ENCODE measurements at places on chromosomes 5 and 9.

- DNase-seq: no peak
Observed at GRCh38 chr5:44486591-44486990, 97.4 kb upstream of the FGF10 start.

GRCh38 chr5:135667204-135667603 is 88.4 kb upstream of the CXCL14 start:
- no peak for DNase-seq

DNA sequence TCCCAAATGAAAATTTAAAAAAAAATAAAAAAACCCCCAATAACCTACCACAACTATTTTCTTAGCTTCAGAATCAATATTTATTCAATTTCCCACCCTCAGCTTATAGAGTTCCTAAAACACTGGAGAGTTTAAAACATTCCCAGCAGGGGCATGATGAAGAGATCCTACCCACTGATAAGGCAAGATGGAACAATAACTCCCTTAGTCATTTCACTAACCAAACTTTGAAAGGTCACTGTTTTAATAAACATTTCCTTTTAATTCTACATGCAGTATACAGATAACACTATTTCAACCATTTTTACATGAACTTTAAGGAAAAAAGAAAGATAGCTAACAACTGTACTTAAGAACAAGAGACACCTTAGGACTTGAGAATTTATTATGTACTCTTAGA is 34.9 kb upstream of the ACOT12 start:
- DNase-seq: no peak

DNA sequence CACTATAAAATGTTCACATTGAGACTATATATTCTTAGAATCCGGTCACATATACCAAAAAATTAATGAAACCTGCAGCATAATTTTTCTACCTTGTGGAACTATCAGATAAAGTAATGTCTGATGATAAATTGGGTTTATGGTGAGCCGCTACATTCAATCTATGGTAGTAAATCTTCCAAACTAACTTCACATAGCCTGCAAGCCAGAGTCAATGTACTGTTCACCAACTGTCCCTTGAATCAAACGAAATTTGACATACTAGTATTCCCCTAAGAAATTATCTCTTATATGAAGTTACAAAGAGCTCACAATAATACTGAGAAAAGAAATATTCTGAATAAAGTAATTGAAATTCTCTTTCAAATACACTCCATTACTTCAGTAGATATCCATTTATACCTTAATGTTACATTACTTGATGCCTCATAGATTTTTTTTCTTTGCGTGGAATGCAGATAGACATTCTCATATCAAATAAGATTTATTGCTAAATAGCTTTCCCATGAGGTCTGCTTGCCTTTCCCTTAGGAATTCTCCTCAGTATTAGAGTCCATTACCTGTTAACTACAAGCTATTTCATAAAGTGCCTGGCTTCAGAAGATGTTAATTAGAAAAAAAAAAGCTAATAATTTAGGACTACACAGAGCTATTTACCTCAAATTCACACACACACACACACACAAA is 169.5 kb downstream of the PTPRD start:
- no peak for DNase-seq

DNA sequence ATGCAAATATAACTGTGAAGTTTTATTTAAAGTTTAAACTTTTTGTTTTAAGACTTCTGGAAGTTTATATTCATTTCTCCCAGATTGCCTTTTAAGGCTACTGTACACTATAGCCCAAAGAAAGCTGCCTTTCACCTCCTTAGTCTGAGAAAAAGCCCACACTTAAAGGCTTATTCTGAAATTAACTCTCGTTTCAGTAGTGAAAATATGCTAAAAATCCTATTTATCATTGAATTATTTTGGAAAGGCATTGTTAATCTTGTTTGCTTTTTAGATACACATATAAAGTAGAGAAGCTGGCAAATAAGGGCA is 3.3 kb upstream of the PURA start:
- no peak for DNase-seq

- DNase-seq: no peak
Observed at GRCh38 chr5:159208514-159209437, 577 bp downstream of the RNF145 start.

DNA sequence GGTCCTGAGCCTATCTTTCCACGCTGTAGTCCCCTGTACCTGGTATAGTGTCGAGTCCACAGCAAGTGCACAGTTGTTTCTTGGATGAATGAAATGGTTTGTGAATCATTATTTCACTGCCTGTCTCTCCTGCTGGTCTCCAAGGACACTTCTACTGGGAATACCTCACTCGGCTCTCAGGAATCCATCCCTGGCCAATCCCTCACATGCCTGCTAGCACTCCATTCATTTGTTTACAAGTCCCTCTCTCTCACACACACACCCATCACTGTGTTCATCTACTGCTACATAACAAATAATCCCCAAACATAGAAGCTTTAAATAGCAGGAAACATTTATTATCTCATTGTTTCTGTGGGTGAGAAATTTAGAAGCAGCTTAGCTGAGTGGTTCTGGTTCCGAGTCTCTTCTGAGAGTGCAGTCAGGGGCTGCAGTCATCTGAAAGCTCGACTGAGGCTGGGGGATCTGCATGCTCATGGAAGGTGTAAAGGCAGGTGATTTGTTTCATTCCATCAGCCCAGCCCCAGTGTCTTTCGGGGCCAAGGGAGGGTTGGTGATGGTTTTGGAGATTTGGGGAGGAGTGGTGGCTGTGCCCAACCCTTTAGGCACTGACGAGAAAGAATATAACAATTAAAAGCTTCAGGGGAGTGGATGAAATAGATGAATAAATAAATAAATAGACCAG is 132.7 kb upstream of the IER5L start:
- peak; percentile 11 for DNase-seq

DNA sequence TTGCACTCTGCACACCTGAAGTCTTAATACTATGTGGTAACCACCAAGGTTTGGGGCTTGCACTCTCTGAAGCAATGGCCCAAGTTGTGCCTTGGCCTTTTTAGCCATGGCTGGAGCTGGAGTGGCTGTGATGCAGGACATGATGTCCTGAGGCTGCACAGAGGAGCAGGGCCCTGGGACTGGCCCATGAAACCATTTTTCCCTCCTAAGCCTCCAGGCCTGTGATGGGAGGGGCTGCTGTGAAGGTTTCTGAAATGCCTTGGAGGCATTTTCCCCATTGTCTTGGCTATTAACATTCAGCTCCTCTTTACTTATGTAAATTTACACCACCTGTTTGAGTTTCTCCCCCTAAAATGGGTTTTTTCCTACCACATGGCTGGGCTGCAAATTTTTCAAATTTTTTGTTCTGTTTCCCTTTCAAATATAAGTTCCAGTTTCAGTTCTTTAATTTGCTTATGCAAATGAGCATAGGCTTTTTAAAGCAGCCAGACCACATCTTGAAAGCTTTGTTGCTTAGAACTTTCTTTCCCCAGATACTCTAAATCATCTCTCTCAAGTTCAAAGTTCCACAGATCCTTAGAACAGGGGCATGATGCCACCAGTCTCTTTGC is 237.4 kb upstream of the DMAC1 start:
- no peak for DNase-seq

DNA sequence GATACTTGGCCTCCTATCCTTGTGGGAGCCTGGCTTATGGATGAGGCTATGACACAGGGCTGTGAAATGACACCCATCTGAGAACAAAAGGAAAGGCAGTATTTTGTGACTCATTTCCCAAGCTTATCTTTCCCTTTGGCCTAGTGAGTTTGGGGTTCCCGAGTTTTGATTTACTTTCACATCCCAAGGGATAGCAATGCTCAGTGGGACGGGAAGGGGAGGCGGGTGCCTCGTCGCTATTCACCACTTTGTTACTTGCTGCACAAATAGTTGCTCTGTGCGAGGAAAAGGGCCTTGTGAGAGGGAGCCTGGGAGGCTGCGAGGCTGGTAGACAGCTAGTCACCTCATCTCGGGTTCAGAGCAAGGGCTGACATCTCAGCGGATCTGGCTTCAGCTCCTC is 59.1 kb upstream of the ENTREP1 start:
- no peak for DNase-seq

- no peak for DNase-seq
Observed at GRCh38 chr5:36369219-36369690, 67.6 kb upstream of the RANBP3L start.

DNA sequence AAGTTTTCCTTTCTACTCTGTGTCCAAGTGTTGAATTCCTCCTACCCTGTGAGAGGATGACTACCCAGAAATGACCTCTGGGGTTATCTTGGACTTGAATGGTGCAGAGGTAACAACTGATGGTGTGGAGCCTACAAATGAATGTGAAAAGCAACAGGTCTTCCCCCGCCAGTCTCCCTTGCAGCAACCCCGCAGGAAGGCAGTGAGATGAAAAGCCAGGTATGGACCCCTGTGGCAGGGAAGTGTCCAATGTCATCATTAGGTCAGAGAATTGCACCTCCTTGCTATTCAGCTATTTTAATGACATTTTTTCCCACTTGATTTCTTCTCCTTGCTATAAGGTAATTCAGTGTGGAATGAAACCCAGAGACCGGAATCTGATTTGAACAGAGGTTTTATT is 58.5 kb downstream of the MAT2B start:
- no peak for DNase-seq

DNA sequence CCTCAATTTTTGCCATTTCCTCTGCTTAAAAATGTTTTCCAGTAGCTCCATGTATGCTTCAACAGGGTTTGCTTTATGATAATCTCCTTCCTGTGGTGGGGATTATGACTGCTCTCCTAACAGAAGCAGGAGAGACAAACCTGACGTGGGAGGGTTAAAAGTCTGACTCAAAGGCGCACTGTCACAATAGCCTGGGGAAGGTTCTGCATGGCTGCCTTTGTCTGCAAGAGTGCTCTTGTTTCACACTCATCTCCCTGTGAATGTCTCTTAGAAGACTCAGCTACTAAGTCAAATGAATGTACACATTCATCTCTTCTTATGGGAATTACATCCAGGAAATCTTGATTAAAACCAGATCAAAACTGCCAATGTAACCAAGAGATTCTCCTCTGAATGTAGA is 90.9 kb upstream of the MTAP start:
- DNase-seq: no peak

DNA sequence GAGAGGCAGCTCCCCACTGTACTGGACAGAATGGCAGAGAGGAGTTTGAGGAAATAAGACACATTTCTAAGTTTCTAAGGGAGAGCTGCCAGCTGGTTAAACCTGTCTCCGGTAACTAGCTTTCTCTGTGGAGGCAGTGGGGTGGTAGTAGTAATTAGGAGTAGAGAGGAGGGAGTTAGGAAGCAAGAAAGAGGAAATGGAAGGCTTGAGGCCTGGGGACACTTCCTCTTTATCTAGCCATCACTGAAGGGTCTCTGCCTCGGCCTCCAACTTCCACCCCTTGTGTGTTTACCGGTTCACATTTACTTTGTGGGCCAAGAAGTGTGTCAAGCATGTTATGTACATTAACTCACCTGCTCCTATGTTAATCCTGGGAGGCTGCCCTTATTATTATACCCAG is 462.2 kb upstream of the DMAC1 start:
- no peak for DNase-seq

GRCh38 chr9:127633216-127633862 is 21.3 kb downstream of the STXBP1 start:
- no peak for DNase-seq

GRCh38 chr5:21680196-21680595 is 1172.9 kb downstream of the CDH12 start:
- no peak for DNase-seq

- DNase-seq: no peak
Observed at GRCh38 chr5:172672681-172673080, 31.6 kb downstream of the NEURL1B start.

DNA sequence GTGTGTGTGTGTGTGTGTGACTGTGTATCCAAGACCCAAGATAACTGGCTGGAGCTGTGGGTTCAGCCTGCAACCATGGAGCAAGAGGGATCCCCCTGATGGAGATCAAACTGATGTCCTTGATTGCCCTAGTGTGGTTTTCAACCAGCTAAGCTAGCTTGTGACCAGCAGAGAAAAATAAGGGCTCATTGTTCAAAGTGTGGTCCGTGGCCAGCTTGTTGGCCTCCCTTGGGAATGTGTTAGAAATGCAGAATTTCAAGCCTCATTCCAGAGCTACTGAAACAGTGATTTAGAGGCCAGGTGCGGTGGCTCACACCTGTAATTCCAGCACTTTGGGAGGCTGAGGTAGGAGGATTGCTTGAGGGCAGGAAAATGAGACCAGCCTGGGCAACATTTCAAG is 79.9 kb downstream of the ACER2 start:
- no peak for DNase-seq

DNA sequence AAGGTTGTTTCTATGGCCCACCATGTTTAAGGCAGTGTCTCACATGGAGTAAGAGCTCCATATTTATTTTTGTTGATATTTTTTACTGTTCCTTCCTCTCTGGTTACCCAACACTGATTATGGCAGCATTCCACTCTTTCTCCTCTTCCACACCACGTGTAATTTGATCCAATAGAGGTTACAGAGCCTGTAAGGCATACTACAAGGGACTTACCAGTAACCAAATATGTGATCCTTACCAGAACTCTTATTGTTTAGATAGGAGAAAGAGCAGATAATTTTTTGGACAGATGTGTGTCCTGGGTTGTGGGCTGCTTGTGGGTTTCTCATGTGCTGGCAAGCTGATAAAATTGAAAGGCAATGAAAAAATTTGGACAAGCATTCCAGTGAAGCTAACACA is 261.3 kb downstream of the TMEM167A start:
- DNase-seq: no peak

- DNase-seq: no peak
Observed at GRCh38 chr9:83060556-83060955, 2.4 kb downstream of the RASEF start.

DNA sequence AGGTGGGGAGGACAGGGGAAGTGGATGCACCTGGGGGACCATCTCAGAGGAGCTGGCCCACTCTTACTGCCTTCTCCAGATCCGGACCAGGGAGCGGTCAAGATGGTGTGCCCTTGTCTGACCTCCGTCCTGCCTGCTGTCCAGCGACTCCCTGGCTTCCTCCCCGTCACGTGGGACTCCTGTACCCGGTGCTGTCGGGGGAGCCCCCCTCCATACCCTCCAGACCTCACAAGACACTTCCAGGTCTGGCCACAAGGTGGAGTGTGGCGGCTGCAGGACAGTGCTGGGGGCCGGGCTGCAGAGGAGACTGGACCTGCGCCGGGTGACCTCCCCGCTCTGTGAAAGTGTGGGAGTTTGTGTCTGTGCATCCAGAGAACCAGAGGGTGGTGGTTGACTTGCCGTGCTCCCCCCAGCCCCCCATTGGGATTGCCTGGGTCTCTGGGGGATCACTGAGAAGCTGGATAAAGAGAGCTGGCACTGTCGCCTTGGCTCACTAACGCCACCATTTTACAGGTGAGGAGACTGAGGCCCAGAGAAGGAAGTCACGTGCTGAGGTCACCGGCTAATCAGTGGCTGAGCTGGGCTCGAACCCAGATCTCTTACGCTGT is 1.9 kb upstream of the CRB2 start:
- DNase-seq: peak; percentile 74

- DNase-seq: no peak
Observed at GRCh38 chr9:97807681-97808080, 45.3 kb upstream of the FOXE1 start.

GRCh38 chr9:84567805-84568204 is 101.7 kb upstream of the NTRK2 start:
- no peak for DNase-seq

DNA sequence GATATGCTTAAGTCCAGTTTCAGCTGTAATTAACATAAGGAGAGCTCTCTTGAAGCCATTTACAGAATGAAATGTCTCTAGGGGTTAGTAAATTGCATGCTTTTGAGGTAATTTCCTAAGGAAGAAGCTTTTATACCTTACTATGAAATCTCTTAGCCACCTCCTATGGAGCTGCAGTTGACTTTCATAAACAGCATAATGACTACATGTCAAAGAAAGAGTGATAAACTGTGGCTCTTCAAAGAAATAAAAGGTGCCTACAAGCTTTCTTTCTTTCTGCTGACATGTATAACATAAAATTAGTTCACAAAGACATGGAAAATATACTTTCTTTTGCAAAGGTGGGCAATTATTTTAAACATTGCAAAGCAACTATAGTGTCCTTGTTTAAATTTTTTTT is 90.8 kb downstream of the TMEM167A start:
- DNase-seq: no peak
